Progenitor cell of endocrine pancreas (in vitro differentiated cells): ENCODE measurements at places on chromosomes 6 and 20. TPM values are rescaled to one million over a fixed set of nuclear protein-coding genes. Genes with fewer than 3 reads are reported as not detected.

The LGSN gene
- total RNA-seq: 0.18 TPM in 1 of 2 replicates, not detected in the other

- H3K4me1 ChIP-seq: no peaks in the 10 kb centered on the region
- H3K4me3 ChIP-seq: no peak overlapping the region
- H3K27ac ChIP-seq: no peak overlapping the region
Observed at GRCh38 chr20:24111858-24112257, 123.3 kb upstream of the GGTLC1 start.

DNA sequence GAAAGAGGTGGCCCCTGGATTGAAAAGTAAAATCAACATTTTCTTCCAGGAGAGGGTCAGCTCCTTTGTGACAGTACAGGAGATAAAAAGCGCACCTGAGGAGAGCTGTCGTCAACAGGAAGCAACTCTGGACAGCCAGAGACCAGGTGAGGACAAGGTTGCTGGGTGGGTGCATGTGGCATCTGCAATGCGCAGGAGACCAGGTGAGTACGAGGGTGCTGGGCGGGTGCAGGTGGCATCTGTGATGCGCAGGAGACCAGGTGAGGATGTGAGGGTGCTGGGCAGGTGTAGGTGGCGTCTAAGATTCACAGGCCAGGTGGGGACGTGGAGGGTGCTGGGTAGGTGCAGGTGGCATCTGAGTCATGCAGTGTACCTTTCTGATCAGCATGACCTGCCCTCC is 38.4 kb downstream of the WDR27 start:
- H3K36me3 ChIP-seq: peaks cover 19% of the 10 kb centered on the region
- H3K27ac ChIP-seq: no peak overlapping the region
- no peaks in the 10 kb centered on the region for H3K4me1 ChIP-seq
- H3K4me3 ChIP-seq: no peak overlapping the region
- no peaks in the 10 kb centered on the region for H3K27me3 ChIP-seq

GRCh38 chr6:90687775-90688380 is 101.0 kb upstream of the MAP3K7 start:
- H3K4me3 ChIP-seq: no peak overlapping the region
- H3K27ac ChIP-seq: no peak overlapping the region
- no peaks in the 10 kb centered on the region for H3K36me3 ChIP-seq
- peaks cover 4% of the 10 kb centered on the region for H3K4me1 ChIP-seq
- peaks cover 2% of the 10 kb centered on the region for H3K27me3 ChIP-seq
